Stimulated activated CD8-positive, alpha-beta memory T cell treated with anti-CD3 and anti-CD28 coated beads, Interleukin-15, amount 100 ng/mL, for 4 hours (primary cell): ENCODE measurements at places on chromosomes 16 and 17.

DNA sequence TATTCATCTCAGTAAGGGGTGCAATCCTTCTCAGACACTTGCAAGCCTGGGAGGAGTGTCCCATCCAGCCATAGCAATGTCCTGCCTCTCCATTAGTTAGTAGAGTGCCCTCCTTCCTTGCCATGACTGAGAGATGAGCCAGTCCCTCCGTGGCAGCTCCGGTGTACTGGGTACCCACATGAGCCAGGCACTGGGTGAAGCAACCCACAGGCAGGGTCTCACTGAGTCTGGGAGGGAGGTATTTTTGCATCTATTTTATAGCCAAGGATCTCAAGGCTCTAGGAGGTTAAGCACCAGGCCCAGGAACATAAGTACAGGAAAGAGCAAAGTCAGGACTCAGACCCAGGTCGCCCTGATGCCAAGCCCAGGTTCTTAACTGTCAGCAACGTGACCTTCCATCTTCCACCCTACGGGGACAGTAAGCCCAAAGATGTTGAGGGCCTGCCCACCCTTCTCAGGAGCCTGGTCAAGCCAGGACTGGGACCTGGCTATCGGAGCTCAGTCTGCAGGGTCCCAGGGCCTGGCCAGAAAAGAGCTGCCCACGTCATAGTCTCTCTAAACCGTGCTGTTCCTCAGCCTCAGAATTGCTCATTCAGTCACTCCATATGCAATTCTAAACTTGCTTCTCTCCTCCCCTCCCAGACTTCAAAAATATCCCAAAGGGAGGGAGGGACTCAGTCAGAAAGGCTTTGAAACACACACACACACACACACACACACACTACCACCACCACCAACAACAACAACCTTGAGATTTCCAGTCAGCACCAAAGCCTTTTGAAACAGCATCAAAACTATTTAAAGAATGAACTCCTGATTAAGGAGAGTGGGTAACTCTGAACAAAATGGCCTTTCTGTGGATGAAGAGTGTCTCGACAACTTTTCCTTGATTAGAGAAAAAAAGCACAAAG is 16.6 kb downstream of the NOS2 start:
- DNase-seq = no peak

- no peak for DNase-seq
Observed at GRCh38 chr16:89599451-89599858, 14.0 kb upstream of the DPEP1 start.

GRCh38 chr16:72099377-72099818 is 5.8 kb downstream of the DHX38 start:
- DNase-seq = peak; percentile 13

DNA sequence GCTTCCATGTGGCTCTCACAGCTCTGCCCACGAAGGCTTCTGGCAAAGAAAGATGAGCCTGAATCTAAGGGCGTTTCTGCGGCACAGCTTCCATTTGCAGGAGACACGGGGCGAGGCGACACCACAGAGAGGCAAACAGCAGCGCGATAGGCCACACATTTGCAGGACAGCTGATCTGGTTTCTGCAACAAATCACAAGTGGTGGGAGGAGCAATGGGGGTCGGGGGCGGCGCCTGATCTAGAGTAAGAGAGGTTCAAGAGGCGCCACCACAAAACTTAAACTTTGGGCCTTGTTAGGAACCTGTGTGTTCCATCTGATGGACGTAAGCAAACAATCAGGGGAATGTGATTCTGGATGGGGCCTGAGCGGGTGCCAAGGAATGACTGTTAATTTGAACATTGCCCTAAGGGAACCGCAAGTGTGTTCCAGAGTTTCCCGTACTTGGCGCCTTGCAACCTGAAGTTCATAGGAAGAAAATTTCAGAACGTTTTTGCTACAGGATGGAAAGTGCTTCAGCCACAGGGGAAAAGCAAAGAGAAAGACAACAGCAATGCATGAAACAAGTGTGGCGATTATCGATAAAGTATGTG is 18.9 kb upstream of the ENPP7 start:
- no peak for DNase-seq

DNA sequence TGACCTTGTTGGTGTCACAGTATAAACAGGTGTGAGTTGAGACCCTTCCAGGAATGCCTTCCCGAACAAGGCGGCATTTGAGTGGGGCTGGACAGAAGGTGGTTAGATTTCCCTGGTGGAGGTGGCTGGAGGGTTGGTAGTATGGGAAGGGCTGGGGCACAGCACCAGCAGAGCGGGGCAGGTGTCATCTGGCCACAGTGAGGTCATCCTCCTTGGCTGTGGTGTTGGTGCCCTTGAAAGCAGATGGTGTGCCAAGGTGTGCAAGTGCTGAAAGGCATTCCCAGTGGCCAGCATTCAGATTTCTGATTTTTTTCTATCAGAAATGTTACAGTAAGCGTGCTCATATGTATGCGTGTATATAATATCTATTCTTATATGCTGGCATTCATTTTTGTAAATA is 126.6 kb downstream of the LAT start:
- DNase-seq = no peak

DNA sequence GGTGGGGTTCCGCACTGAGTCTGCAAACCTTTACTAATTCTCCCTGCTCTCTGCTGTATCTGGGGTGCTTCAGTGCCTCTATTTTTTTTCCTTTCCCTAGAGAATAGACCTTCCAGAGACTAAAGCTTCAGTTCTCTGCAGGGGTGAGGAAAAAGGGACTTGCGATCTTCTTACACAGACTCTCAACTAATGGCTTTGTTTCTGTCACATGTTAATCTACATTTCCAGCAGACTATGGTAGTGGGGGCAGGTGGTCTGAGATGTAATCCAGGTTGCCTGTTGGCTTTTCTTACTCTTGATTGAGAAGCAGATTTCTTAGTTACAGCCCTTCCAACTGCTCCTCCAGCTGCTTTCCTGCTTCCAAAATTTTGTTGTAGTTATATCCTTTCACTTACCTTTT is 229.0 kb upstream of the NLRP1 start:
- no peak for DNase-seq

DNA sequence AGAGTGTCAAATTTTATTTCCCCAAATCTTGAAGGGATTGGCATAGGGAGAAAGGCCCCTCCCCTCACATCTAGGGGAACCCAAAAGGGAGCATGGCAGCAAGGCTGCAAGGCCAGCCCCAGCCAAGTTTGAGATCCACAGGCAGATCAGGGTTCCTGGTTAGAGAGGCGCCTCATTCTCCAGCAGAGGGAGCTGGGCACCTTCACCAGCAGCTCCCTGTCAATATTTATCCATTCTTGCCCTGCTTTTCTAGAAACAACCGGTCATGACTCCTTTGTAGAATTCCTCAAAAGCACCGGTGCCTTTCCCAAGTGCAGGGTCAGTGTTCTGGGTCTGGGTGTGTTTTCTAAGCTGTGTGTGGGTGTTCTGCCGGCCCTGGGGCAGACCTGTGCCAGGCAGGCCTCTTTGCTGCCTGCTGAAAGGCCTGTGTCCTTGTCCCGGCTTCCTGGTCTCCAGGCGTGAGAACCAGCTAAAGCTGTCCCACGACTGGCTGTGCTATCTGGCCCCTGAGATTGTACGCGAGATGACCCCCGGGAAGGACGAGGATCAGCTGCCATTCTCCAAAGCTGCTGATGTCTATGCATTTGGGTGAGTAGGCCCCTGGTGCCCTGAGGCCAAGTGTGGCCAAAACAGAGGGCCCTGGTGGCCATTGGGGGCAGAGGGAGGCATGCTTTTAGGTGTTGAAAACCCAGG is 21.2 kb upstream of the LGALS9 start:
- no peak for DNase-seq

DNA sequence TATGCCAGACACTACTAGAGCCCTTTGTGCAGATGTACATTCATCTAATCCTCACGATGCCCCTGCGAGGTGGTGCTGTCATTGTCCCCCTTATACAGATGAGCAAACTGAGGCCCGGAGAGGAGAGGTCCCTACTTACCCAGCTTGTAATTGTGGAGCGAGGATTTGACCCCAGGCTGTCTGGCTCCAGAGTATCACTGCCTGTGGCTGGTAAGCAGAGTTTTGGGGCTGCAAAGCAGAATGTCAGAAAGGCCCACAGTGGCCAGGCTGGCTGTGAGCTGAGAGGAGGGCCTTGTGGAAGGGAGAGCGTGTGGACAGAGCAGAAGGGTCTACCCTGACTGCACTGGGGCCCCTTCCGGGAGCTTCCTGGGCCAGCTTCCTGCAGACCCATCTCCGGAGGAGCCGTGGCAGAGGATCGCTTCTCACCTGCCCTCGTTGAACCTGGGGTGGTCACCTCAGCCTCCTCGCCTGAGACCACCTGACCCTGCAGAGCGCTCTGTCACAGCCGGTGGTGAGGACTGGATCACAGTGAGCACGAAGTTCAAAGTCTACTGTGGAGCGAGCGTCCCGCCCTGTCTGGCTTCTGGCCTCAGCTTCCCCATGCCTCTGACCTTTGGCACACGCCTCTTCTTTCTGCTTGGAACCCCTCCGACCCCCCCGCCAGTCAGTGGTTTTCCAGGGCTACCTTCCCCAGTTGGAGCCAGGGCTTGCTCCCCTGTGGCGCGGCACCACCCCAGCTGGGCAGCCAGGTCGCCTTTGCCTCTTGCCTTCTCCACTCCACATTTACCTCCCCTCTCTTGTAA is 12.1 kb downstream of the CMIP start:
- DNase-seq = no peak

DNA sequence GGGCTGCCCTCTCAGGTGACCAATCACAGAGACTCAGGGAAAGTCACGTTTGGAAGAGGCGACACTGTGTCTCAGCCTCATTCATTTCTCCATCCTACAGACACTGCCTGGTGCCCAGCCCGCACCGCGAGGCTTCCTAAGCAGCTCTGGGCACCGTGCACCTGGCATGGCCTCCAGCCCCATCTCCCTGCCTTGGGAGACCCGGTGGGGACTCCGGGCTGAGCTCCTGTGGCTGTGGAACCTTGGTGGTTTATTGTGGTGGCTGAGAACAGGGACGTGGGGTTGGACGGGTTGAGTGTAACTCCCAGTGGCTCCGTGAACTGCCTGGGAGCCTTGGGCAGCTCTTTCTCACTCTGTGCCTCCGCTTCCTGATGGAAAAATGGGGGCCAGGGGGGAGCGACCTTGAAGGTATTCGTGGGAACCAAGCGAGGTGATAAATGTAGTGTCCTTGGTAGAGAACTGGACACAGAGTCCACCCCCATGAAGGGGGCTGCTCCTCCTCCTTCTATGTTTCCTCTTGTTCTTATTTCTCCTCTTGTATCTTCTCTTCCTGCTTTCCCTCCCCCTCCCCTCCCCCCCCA is 215.4 kb downstream of the SEC14L1 start:
- DNase-seq = no peak

- DNase-seq = no peak
Observed at GRCh38 chr16:67120025-67120424, 10.3 kb downstream of the PHAF1 start.

- DNase-seq = no peak
Observed at GRCh38 chr16:4733211-4733742, 794 bp downstream of the ANKS3 start.

DNA sequence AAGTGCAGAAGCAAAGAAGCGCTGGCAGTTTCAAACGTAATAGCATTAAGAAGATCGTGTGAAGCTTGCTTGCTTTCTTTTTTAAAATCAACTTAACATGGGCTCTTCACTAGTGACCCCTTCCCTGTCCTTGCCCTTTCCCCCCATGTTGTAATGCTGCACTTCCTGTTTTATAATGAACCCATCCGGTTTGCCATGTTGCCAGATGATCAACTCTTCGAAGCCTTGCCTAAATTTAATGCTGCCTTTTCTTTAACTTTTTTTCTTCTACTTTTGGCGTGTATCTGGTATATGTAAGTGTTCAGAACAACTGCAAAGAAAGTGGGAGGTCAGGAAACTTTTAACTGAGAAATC is 17.4 kb upstream of the RAB11FIP4 start:
- no peak for DNase-seq

- no peak for DNase-seq
Observed at GRCh38 chr16:4315186-4316107, at the start of gene GLIS2. Gene GLIS2 (plus strand): TSS chr16:4316067. CDS start chr16:4332281, 16,214 bp downstream.

DNA sequence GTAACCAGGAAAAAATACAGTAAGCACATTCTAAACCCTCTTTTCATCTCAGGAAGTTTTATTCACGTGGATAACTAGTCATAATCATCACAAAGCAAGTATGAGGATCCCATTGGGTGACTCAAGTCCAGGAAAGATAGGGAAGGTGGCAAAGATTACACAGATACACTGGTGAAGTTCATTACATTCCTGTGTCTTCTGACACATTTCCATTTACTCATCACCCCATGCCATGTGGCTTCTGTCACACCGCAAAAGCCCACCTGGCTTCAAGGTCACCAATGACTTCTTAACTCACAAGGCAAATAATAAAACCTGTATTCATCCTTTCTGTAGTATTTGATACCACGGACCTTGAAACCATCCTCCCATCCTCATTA is 17.0 kb downstream of the HS3ST3A1 start:
- DNase-seq = no peak

DNA sequence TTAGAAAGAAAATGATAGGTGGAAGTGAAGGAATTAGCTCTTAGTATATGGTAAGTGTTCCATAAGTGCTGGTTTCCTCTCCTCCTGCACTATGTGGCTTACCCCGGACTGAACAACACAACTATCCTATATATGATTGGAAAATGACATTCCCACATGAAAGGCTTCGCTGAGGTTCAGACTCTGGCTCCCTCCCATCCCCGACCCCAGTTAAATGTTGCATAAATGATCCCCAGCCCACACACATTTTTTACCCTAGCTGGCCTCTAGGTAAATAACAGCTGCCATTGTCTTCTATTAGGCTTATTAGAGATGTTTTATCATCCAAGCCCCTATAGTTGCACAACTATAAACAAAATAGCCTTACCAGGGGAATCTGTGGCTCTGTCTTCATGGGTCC is 495.6 kb upstream of the CDH11 start:
- no peak for DNase-seq

GRCh38 chr17:62614142-62614541 is 13.3 kb upstream of the MRC2 start:
- DNase-seq = no peak

DNA sequence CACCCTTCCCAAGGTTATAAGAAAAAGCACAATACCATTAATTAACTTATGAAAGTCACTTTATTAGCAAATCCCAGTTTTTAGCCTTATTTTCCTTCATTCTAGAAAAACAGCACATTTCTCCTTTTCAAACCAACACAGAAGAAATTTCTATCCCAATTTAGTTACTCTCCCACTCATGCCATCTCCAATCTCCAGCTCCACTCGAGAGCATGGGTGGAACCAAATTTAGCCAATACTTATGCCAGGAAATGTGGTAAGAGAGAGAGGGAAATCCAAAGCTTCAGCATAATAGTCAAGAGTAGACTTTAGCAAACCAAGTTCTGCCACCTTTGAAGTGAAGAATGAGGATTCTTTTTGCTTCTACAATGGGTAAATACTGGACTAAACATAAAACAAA is 288.8 kb downstream of the KIF2B start:
- no peak for DNase-seq

DNA sequence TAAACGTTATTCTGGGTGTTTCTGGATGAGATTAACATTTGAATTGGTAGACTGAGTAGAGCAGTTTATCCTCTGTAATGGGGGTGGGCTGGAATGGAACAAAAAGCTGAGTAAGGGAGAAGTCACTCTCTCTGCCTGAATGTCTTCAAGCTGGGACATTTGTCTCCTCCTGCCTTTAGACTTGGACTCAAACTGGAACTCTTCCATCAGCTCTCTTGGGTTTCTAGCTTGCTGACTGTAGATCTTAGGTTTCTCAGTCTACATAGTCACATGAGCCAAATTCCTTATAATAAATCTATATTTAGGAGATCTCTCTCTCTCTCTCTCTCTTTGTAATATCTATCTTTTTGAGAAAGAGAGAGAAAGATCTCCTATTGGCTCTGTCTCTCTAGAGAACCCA is 553.3 kb upstream of the CDH11 start:
- no peak for DNase-seq
